MV-4-11 (cell line): ENCODE measurements at places on chromosomes 7 and 10.

DNA sequence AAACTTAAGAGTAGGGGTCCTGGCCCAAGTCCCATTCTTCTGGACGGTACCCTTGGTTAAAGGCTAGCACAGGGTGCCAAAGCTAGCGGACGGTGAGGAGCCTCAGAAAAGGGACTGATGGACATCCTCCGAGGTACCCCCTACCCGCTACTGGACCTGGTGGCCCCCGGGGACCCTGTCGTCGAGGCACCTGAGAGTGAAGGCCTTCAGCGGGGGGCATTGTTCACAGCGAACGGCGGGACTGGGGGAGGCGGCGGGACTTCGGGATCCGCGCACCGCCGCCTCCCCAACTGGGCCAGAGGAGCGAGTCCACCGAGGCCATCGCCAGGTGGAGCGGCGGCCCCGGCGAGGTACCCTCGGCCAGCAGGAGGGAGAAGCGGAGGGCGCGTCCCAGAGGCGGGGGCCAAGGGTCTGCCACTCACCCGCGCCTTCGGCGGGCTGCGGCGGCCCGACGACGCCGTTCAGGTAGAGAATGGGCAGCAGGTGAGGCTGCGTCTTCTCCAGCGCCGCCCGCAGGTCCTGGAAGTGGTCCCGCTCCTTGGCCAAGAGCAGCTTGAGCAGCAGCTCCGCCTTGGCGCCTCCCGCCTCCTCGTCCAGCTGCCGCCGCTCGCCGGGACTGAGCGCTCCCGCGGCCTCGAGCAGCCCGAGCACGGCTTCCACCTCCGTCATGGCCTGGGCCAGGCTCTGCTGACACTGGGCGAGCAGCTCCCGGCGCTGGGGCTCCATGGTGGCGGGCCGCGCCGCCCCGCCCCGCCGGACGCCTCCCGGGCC is 575 bp downstream of the DLG5 start:
- DNase-seq = no peak

DNA sequence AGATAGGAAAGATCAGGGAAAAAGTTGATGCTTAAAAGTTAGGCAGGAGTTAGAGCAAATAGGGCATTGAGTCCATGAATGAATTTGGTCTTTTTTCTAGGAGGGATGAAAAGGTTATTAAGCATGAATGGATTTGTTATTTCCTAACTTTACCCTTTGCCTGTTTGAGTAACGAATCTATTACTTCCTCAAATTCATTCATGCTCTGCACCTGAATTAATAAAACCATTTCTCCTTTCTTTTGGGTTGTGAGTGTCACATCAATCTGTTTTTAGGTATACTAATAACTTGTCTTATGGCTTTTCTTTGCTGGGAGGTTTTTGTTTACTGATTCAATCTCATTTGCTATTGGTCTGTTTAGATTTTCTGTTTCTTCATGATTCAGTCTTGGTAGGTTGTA is 1217.7 kb upstream of the CELF2 start:
- DNase-seq = no peak

DNA sequence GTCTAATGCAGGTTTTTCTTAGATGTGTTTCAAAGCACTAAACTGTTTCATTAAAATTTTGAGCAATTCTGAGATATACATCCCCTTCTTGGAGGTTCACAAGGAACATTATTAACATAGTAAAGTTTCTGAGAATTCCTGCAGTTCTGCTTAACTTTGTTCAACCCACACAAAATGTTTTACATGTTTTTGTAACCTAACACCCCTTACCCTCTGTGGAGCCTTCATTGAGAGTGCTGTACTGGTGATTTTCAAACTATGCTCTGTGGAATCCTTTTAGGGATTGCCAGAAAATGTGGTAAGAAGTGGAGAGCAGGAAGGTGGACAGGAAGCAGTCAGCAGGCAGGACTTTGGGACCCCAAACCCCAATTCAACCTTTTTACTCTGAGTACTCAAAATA is 53.6 kb upstream of the ABCB5 start:
- DNase-seq = no peak

DNA sequence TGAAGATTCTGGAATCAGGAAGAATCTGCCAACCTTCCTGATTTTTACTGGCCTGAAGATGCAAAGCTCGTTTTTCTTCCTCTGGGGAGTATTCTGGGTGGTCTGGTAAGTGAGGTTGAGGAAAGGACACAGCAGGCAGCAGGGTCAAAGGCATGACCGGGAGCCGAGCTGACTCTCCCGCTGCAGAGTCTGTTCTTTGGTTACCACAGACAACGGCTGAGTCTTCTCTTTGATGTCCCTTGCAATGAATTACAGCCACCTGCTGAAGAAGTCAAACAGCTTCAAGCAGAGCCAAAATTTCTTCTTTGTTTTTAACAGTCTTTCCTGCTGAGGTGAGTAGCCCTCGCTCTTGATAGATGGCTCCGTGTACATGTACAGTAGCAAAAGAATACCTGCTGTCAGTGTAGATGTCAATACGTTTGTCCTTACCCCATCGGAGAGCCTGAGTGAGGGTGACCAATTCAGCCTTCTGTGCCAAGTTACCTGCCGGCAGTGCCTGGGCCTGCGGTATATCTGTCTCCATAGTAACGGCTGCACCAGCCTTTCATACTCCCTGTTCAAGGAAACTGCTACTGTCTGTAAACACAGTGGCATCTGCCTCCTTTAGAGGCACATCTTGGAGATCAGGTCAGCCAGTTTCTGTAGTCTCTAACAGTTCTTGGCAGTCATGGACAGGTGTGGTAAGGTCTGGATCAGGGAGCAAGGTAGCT is 76.4 kb downstream of the PRR15 start:
- no peak for DNase-seq

DNA sequence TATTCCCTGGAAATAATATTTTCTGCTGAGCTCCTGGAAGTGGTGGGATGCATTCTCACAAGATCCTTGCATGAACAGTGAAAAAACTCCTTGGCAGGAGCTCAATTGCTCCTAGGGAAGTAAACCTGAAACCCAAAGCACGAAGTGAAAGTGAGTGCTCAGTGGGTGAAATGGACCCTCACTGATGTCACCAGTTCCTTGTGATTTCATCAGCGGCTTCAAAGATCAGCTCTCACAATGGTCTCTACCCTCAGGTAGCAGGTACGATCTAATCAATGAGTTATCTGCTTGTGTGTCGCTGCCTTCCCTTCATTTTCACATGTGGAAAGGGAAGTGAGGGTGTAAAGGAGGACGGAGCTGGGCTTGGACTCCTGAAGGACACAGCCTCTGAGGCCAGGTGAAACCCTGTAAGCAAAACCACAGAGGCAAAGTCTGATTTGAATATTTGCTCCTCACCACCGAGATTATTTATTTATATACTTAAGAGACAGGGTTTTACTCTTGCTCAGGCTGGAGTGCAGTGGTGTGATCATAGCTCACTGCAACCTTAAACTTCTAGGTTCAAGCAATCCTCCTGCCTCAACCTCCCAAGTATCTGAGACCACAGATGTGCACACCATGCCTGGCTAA is 255.4 kb upstream of the LYZL1 start:
- DNase-seq = no peak

DNA sequence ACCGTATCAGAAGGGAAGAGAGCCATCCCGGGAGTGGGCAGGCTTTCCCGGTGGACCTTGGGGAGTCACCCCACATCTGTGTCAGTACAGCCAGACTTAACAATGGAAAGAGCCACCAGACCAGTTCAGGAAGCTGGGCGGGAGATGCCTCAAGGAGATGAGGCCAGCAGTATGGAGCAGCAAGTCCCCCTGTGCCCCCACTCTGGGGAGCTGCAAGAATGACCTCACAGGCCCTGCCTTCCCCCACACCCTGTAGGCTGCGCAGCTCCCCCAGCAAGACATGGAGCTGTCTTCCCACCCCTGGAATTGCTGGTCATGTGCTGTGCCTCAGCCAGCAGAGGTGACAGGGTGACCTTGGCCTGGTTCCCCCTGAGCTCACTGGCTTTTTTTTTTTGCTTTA is 76.8 kb upstream of the INSIG1 start:
- DNase-seq = no peak

DNA sequence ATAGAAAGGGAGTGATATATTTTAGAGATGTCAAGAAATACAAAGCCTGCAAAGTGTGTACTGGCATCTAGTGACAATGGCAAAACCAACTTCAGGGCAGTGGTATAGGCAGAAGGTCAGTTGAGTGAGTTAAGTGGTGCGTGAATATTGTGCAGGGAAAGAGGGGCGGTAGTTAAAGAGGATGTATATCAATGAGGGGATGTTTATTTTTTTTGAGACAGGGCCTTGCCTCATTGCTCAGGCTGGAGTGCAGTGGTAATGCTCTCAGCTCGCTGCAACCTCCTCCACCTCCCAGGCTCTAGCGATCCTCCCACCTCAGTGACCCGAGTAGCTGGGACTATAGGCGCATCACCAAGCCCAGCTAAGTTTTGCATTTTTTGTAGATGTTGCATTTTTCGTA is 13.8 kb downstream of the ANLN start:
- DNase-seq = no peak

DNA sequence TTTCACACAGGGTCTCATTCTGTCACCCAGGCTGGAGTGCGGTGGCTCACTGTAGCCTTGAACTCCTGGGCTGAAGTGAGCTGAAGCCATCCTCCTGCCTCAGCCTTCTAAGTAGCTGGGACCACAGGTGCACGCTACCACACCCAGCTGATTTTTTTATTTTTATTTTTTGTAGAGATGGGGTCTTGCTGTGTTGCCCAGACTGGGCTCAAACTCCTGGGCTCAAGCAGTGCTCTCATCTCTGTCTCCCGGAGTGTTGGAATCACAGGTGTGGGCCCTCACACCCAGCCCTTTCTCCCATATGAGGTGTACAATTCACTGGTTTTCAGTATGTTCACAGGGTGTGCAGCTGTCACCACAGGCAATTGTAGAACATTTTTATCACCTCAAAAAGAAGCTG is 5.2 kb downstream of the INPP5A start:
- DNase-seq = no peak

GRCh38 chr10:18224626-18225445 is 84.6 kb downstream of the CACNB2 start:
- no peak for DNase-seq

DNA sequence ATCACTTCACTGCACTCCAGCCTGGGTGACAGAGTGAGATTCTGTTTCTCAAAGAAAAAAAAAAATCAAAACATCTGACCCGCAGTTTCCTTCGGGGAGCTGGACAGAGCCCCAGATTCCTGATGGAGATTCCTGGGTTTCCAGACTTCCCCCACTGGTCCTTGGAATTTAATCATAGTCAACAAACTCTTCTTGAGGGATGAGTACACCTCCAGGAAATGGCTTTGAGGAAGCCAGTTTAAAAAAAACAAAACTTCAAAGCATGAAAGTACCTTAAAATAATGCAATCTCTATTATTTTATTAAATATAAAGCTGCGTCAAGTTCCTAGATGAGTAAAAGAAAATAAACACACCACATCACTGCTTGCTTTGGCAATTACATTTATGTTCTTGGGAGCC is 1.2 kb upstream of the MAD1L1 start:
- DNase-seq = no peak

DNA sequence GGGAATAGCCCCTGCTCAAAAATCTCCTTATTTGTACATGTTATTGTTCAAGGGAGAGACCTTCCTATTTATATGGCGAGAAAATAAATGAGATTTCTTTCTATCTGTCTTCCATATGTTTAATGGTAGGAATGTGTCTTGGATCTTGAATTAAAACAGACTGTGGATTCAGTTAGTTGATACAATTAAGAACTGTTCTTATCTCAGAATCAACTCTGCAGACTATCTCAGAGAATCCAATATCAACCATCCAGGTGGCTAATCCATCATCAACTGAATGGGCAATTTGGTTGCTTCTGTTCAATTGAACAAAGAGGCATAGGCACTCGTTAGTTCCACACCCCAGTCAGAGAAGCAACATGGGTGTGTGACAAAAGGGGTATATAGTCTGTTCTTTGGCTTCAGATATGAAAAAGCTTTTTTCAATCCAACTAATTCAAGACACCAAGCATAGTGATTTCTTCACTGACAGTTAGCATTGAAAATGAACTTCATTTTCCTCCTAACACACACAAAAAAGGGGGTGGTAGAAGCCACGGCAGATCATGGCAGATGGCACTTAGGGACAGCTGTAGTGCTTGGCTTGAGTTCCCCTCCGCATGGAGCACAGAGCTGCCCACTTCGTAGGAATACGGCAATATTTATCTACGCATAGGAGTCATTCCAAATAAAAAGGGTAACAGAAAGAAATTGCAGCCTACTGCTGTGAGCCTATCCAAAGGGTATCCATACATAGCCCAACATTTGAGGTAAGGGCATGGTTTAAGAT is 135.9 kb downstream of the KIAA1217 start:
- DNase-seq = no peak

- DNase-seq = no peak
Measured at GRCh38 chr10:122331615-122332446, 42.7 kb upstream of the PLEKHA1 start.

DNA sequence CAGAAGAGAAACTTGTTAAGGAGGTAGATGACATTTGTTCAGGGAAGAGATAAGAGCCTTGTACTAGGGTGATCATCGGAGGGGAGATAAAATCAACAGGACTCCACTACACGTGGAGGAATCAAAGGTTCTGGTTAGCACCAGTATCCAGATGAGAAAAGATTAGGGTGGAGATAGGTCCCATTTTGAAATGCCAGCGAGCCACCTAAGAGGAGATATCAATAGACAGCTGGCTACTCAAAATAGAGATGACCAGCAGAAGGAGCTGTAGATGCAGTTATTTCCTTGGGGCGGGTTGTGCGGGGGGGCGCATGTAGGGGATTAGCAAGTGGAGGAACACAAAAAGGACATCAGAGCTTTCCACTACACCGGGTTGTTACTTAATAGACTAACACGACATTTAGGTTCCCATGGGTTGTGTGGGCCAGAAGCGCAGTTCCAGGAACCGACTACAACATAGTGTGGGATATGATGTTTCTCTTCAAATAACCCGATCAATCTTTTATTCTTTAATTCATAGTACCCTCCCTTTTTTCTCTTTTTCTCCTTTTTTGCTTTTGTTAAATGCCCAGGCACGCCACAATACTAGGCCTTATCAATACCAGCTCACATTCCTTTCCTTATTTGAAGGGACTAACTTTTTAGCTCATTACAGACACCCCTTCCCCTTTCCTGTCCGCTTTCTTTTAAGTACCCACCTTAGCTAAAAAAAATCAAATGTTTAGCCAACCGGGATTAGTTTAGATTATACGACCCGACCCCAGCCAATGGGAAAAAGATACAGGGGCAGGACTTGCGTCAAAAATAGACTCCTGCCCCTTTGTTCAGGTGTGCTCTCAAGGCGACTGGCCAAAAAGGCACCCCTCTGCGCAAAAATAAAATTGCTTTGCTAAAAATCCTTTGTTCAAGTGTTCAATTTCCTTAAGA is 2.0 kb upstream of the KIF11 start:
- peak; percentile 59 for DNase-seq

GRCh38 chr7:25527665-25528170 is 299.4 kb upstream of the NPVF start:
- no peak for DNase-seq

DNA sequence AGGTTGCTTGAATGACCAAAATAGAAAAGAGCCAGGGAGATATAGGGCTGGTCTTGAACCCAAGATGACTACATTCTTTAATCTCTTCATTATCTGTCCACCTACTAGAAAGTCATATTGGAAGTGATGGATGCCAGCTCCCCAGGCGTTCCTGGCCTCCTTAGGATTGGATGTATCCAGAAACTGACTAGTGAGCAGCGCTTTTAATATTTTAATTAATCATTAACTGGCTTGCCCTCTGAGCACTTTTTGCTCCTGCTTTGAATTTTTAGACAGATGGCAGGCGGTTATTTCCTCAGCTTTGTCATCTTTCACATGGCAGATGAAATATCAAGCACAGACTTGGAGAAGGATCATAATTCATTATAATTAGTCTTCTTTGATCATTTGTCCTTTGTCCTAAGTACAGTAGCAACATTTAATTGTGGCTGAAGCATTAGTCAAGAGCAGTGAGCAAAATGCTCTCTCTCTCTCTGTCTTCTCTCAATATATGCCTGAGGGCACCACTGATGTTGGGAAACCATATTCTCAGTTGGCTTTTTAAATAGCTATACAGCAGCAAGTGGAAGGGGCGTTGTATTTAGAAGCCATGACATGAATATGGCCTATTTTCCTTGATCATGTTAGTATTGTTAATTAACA is 588.0 kb downstream of the NRG3 start:
- DNase-seq = no peak
